NCI-H524 (cell line): ENCODE measurements at places on chromosomes 5 and 9.

GRCh38 chr9:121646992-121647391 is 4.4 kb upstream of the DAB2IP start:
- no peak for DNase-seq

- DNase-seq = no peak
Measured at GRCh38 chr5:26482076-26482809, 556.1 kb downstream of the CDH9 start.

DNA sequence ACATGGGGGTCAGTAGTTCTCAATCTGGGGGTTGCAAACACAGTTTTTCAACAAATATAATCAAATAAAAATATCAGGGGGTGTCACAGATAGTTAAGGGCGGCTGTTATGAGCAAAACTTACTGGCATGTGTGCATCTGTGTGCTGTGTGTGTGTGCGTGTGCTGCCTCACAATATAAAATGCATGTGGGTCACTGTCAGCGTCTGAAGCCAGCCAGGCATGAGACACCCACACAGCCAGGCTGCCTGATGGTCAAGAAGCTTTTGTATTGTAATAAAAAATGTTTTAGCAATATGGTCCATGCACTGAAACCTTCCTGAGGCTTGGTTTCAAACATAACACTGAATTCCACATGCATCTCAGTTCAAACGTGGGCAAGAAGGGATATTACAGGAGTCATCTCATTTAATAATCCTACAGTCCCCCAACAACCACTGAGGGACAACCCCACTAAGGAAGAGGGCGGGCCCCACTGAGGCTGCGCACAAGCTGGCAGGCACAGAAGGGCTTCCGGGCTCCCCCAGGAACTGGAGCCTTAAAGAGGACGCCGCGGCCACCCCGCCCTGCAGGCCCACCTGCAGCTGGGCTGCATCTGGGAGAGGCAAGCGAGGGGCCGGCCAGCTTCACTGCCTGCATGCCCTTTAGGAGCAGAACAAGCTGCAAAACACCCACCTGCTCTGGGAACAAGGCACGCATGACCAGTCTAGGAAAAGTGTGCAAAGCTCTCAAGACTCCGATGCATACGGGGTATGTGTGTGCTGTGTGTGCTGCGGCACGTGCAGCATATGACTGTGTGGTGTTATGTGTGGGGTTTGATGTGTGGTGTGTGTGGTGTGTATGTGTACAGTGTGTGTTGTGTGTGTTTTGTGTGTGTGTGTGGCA is 14.1 kb downstream of the SEMA4D start:
- no peak for DNase-seq

DNA sequence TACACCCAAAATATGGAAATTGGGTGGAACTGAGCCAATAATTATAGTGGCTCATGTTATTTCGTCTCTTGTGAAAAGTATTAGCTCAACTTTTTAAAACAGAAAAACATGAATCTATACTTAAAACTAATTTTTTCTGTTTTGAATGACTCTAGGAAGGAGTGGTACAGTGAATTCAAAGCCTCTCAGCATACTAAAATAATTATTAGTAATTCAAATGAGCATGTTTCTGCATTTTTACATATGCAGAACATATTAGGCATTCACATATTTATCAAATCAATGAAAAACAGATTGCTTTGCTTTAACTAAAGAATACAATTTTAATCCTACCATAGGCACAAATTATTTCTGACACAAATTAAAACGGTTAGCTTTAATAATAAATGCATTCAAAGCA is 54.3 kb downstream of the CSNK1A1 start:
- DNase-seq = no peak

DNA sequence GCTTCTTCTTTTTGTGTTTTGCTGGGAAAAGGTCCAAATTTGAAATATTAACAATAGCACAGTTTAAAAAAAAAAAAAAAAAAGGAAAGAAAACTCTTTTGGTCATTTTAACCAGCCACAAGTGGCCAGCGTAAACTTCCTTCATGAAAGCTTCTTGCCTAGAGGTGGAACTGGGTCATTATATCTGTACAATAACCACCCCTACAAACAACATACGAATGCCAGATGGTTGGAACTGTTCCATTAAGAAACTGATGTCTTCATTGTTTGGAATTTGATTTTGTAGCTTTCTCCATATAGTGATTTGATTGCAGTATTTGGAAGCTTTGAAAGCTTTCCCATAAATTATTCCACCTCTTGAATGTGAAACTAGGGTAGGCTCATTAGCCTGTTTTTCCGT is 18.3 kb upstream of the LPAR1 start:
- no peak for DNase-seq

- DNase-seq = no peak
Measured at GRCh38 chr9:3403315-3403714, 122.5 kb downstream of the RFX3 start.

- no peak for DNase-seq
Measured at GRCh38 chr9:123343443-123344191, 12.4 kb upstream of the CRB2 start.

DNA sequence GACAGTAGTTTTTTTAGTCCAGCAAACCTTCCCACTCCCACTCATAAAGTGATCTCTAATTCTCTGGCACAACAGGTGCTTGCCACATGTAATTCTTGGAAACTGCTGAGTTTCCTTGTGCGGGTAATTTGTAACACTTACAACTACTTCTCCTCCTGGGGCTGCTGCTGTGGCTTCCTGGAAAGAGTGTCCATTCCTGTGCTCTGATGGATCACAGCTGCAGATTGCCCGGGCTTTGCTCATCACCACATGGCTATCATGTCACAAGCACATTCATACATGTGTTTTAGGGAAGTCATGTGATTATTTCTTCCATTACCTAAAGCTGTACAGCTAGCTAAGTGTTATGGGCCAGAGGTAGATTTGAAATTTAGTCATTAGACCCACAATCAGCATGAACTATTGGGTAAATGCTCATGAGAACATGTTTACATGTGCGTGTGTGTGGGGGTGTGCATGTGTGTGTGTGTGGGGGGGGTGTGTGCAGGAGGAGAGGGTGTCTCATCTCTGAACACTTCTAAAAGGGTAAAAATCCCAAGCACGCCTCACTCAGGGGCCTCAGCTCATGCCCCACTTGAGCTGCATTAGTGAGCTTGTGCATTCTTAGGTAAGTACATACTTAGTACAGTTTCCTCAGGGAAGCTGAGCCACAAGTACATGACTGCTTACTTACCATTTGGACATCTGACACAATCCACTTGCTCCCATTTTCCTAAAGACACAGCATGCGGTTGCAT is 118.1 kb upstream of the CCDC112 start:
- DNase-seq = no peak

- DNase-seq = peak; percentile 24
Measured at GRCh38 chr5:126869005-126869451, 92.1 kb downstream of the LMNB1 start.

DNA sequence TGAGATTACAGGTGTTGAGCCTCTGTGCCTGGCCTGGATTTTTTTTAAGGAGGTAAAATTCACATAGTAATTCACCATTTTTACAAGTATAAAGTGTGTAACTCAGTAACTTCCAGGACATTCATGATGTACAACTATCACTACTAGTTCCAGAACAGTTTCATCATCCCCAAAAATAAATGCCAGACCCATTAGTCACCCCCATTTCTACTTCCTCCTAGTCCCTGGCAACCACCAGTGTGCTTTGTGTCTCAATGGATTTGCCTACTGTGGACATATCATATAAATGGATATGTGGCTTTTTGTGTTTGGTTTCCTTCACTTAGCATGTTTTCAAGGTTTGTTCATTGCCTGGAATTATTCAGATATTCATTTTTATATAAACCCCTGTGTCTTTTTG is 72.5 kb upstream of the PANK3 start:
- DNase-seq = no peak

- no peak for DNase-seq
Measured at GRCh38 chr5:132916086-132916485, 42.6 kb downstream of the LEAP2 start.

- no peak for DNase-seq
Measured at GRCh38 chr5:148091991-148092964, 28.5 kb downstream of the SPINK5 start.

GRCh38 chr5:68682400-68683160 is 411.2 kb upstream of the SLC30A5 start:
- DNase-seq = no peak

DNA sequence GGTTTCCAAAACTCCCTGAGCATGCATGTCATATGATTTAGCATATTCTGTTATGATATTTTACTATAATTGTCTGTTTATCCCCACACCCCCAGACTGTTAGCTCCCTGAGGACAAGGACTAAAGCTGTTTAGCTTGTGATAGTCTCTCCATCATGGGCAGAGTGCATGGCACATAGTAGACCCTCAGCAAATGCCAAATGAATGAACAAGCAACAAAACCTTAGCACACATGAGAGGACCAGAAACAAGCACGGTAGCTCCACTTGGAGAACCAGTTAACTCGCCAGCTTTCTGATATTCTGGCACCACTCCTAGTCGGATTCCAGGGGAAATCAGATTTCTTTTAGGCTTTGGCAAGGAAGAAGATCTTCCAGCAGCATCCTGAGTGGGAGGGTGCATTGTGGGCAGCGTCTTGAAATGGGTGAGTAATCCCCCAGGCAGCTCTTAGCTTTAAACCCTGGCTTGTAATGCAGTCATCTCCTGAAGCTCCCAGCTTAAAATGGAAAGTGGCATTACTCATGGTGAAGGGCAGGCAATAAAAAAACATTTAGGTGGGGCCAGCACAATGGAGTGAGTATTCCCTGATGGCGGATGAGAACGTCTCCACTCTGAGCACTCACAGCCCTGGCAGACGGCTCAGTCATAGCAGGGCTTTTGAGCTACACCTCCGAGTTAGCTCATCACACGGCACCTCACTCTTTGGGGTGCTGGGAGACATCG is 41.1 kb downstream of the FGF1 start:
- DNase-seq = no peak

GRCh38 chr5:58787987-58788386 is 205.1 kb downstream of the RAB3C start:
- peak; percentile 72 for DNase-seq

DNA sequence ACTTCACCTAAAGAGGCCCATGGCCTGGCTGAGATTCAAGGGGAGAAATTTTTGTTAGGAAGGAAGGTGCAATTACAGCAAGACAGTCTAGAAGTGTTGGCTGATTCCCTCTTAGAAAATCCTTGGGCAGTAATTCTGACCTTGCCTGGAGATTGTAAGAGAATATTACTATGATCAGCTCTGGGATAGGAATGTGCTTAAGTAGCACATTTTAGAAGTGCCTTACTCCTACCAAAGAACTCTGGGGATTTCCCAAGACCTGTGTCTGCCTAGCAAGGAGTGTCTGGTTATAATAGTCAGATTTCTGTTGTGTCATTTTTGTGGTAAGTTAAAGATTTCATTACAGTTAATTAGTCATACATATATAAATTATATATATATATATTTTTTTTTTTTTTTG is 52.3 kb downstream of the NLN start:
- DNase-seq = no peak

DNA sequence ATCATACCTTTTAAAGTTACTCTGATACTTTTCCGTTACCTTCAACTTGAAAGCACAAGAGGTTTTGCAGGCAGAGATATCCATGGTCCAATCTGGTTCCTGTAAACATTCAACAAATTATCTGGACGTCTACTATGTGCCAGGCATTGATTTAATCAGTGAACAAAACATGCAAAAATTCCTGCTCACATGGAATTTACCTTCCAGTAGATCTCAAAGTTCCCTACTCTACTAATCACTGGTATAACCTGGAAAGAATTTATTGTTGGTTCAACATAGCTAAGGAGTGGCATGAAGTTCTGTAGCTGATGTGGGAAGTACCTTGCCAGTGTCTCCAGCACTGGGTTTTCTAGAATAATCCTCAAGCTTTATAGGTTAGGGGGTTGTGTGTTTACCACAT is 9.8 kb downstream of the OCLN start:
- no peak for DNase-seq

- DNase-seq = no peak
Measured at GRCh38 chr9:108838017-108838416, 17.8 kb downstream of the ACTL7B start.

DNA sequence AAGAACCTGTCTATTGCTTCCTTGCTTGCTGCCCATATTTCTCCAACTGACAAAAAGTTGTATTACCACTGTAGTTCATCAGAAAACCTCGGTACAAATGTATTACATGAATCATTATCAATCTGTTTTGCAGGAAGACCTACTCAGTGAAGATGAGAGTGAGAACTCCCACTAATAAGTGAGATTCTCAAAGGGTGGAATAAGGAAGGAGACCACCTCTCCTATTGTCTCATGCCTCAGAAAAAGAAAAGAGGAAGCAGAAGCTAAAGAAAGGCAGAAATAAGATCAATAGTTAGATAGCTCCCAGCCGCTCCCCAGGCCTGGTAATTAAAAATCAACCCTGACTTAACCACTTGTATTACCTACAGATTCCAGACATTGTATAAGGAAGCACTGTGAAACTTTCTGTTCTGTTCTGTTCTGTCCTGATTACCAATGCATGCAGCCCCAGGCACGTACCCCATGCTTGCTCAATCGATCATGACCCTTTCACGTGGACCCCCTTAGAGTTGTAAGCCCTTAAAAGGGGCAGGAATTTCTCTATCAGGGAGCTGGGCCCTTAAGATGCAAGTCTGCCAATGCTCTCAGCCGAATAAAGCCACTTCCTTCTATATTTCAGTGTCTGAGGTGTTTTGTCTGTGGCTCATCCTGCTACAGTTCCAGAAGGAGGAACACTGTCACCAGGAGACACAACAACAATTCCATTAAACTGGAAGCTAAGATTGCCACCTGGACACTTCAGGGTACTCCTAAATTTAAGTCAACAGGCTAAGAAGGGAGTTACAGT is 152.5 kb upstream of the COX7C start:
- no peak for DNase-seq

- no peak for DNase-seq
Measured at GRCh38 chr9:129172816-129173215, 5.2 kb downstream of the IER5L start.

GRCh38 chr5:476102-476813 is 33.3 kb downstream of the EXOC3 start:
- DNase-seq = no peak

GRCh38 chr5:92460505-92460904 is 1077.4 kb upstream of the ARRDC3 start:
- DNase-seq = no peak

DNA sequence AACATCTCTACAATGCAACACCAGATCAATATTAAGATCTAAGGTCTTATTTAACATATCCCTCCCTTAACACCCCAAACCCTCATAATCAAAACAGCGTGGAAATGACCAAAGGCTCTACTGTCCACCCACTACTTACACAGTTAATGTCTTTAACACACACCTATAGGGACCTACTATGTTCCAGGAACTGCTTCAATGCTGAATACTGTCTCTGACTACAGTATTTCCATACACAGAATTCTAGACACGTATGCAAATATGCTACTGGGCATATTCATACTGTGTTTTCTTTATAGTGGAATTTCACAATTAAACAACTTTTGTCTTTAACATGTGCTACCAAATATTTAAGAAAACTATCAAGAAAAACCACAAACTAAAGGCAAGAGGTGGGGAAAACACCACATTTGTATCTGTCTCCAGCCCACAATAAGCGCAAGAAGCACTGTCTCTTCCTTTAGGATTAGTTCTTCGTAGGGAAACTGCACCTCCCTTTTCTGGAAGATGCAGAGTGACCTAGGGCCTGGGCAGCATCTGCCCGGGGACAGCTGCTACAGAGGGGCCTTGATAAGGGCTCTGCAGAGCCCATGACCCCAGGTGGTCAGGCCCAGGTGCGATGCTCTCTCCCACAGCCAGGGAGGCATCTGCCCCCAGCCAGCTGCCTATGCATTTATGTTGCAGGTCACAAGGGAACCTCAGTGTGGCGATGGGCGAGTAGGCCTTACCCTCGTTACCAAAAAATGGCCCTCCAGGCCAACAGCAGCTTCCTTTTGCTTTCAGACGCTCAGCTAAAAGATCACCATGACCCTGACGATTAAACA is 55.2 kb downstream of the PSMB7 start:
- DNase-seq = no peak
